ENCODE measurements at places on chromosomes 1 and 21.

DNA sequence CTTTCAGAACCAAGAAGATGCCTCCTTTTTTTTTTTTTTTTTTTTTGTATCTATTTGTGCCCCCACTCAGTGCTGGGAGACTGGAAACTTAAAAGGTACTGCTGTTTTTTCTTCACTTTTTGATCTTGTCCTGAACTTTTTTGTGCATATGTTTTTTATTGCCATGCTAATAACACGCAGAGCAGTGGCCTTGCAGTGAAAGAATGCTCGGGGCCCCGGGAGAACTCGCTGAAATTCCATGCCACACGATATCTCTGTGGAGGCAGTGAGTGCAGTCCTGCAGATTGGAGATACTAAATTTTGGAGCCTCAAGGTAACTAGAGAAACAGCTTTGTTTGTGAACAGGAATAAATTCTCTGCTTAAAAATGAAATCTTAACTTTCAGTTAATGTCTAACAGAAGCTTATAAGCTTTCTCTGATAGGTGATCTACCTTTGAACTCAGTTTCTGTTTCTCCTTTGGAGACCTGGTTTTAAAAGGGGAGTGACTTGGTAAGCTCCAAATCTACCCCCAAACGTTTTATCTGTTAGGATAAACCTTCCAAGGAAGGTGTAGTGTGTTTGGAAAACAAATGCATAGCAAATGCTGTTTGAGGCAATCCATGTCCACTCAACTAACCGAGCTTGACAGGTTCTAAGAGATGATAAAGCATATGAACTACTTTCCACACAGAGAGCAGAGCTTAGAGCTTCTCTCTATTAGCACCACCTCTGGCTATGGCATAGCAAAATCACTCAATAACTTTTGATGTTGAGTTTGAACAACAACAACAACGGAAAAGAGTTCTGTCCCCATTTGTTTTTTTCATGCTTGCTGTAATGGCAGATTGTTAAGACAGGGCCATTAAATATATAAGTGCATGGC lies 113.7 kb upstream of the PLXNA2 start:
- DNase-seq: no peak

DNA sequence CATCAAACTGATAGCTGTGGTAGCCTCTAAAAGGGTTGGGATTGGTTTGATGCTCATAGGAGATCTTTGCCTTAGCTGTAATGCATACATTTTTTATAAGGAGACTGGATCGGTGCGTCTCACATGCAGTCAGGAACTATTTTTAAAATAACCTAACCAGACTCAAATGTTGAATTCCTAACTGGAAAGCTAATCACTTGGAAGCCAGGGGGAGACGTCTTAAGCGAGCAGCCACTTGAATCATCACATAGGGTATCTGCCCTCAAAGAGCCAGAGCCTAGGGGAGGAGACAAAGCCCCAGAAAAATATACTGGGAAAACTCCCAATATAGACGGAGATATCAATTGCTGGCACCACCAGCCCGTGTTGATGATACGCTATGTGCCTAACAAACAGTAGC lies 61.7 kb upstream of the PUM1 start:
- no peak for DNase-seq

DNA sequence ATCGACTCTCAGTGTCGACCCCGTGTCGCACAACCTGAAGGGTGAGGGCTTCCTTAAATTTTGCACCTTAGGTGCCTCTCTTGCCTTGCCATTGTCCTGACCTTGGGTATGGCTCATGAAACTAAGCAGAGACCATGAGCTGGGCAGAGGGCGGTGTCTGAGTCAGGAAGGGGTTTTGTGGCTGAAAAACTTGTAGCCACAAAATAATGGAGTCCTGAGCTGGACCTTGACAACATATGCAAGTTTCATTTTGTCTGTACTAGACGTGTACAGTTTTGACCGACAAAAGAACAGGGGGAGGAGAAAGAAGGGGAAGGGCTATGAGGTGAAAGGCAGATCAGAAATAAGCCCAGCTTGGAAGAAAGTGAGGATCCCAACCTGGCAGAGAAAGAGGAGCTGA lies 8.3 kb upstream of the RUNX1 start:
- DNase-seq: no peak

DNA sequence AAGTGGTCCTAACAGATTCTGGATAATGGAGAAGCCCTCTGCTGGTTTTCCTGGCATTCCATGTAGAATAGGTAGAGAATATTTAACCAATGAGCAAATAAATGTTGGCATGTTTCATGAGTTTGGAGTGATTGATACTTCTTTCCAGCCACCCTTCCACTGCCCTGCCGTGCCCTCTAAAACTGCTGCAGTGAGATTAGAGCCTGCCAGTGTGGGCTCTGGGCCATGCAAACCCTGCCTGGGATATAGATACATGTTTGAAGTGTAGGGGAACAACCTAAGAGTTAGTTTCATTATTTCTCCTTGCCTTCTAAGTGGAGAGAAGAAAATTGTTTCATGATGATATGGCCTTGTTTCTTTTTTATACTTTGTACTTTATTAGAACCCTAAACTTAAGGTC lies 10.4 kb downstream of the UBE2Q1 start:
- DNase-seq: no peak

GRCh38 chr1:91765880-91766443 lies 120.0 kb downstream of the TGFBR3 start:
- DNase-seq: no peak

DNA sequence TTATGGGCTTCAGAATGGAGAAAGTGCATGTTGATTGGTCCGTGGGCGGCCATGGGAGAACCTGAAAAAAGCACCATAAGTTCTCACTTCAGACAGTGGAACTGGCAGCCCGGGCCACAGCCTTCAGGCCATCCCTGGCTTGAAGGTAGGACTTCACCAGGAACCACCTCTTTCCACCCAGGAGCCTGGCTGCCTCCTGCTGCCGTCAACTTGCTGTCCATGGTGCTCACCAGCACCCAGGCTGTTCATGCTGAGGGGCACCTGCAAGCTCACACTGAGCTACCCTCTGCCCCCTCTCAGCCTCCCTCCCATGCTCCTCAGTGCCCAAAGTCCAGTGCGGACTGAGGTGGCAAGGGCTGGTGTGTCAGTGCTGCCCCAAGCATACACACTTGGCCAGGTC lies 12.9 kb upstream of the FNBP1L start:
- no peak for DNase-seq

DNA sequence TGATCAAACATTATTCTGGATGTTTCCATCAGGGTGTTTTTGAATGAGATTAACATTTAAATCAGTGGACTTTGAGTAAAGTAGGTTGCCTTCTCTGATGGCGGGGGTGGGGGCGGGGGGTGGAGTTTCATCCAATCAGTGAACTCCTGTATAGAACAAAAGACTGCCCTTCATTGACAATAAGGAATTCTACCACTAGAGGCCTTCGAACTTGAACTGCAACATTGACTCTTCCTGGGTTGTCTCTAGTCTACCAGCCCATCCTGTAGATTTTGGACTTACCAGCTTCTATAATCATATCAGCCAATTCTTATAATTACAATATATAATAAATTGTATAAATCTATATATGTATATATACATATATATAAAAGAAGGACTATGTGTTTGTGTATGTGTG lies 520.4 kb upstream of the CXADR start:
- DNase-seq: no peak

Measured in NCI-H510A treated with DMSO at 0.1 percent for 48 hours (cell line).